ENCODE measurements at places on chromosomes 12 and 14.

GRCh38 chr14:79256380-79256779, 954.9 kb downstream of the DIO2 start:
- DNase-seq, result no peak

DNA sequence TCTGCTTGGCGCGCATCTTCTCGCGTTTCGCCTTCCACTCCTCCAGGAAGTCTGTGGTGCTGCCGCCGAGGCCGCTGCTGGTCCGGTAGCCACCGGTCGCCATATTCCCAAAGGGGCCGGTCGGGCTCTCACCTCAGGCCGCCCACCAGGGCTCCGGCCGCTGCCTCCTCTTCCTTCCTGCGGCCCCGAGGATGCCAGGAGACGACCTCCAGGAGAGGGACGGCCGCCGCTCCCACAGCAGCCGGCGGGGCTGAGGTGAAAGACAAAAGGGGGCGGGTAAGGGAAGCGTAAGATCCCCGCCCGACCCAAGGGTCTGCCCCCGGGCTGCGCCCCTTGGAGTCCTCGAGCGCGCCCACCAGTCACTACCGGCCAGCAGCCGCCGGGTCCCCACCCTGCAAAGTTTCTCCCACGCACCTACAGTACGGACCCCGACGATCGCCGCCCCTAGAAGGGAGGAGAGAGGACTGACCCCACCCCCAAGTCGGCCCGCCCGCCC, 574 bp downstream of the PAWR start:
- no peak for DNase-seq

DNA sequence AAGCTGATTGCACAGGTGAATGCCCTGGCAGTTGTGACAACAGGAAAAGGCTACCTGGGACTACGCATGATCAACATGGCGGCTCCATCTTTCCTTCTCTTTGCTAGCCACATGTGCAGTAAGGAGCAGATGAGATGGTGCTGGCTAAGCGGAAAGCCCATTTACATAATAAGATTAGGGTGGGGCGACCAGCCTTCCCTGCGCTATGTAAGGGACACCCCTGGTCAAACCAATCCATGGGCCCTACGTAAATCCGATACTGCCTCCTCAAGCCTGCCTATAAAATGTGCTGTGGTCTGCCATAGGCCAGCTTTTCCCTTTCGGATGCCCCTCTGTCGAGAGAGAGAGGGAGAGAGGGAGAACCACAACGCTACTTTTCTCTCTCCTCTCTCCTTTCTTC, 31.0 kb upstream of the BTG1 start:
- DNase-seq, result no peak

DNA sequence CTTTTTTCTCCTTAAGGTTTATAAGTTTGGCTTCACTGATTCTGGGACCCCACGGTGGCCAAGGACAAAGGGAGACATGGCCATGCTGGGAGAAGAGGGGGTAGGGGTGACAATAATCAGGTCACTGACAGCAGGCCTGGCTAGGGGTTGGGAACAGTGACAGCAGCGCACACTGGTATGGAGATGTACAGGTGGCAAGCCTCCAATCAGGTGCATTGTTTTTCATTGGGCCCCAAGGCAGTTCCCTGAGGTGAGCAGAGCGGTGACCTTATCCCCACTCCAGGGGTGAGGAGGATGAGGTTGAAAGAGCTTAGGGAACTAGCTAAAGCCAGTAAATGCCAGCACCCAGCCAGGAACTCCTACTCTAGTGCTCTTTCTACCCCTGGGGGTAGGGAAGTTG, 1.4 kb downstream of the SYNDIG1L start:
- no peak for DNase-seq

GRCh38 chr14:26621807-26622560, 24.2 kb upstream of the NOVA1 start:
- no peak for DNase-seq

- DNase-seq, result no peak
These were observed 190.2 kb upstream of the CAND1 start for GRCh38 chr12:67078957-67079356.

GRCh38 chr14:54798465-54799124, 104.0 kb downstream of the GCH1 start:
- DNase-seq, result no peak
